Right kidney (tissue), 9 donors: ENCODE measurements at places on chromosomes 1 and 21.

GRCh38 chr1:231546693-231547092, 18.2 kb downstream of the TSNAX start:
- no peak for DNase-seq

GRCh38 chr21:46598581-46599572, 6.0 kb downstream of the S100B start:
- no peak for DNase-seq

DNA sequence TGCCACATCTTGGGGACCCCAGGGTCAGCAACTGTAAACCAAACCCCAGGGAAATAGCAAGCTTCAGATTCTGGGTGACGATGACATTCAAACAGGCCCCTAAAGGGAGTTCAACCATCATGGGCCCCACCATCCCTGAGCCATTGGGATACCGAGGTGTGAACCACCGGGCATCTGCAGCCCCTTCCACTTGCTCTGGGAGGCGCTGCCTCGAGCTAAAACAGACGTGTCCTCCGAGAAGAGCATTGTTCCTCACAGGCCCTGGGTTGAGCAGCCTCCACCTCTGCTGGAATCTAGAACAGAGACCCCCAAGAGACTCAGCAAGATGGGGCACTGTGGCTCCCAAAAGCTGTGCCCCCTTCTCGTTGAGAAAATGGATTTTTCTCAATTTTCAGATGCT, 19.0 kb upstream of the EFHD2 start:
- DNase-seq, result no peak

DNA sequence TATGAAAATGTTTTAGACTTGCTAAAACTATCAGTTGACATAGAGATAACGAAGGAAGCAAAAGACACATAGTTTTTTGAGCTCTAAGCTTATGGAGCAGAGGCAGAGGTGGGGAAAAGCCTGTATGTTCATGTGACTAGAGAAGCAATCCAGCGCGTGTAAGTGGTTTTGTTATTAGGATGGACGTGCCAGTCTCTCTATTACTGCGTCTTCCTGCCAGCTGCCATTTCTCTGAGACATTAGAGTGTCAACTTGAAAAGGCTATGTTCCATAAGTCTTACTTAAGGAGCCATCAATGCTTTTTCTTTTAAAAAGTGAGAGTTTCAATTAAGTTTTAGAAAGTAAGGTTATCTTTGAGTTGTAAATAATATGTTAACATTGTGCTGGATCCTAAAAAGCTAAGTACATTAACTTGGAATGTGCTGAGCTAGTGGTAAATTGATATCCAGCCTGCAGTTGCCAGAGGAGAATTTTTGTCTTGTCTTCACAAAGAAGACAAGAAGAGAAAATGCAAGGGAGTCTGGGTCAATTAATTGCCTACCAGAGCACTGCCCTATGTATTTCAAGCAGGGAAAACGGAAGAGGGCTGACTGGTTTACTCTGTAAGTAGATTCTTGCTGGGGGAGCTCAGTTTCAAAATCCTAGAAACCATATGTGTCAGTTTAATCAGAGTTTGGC, 161.8 kb upstream of the B3GALT2 start:
- DNase-seq, result peak; percentile 26

- no peak for DNase-seq
Observed at GRCh38 chr1:36440044-36440443, 10.2 kb downstream of the OSCP1 start.

DNA sequence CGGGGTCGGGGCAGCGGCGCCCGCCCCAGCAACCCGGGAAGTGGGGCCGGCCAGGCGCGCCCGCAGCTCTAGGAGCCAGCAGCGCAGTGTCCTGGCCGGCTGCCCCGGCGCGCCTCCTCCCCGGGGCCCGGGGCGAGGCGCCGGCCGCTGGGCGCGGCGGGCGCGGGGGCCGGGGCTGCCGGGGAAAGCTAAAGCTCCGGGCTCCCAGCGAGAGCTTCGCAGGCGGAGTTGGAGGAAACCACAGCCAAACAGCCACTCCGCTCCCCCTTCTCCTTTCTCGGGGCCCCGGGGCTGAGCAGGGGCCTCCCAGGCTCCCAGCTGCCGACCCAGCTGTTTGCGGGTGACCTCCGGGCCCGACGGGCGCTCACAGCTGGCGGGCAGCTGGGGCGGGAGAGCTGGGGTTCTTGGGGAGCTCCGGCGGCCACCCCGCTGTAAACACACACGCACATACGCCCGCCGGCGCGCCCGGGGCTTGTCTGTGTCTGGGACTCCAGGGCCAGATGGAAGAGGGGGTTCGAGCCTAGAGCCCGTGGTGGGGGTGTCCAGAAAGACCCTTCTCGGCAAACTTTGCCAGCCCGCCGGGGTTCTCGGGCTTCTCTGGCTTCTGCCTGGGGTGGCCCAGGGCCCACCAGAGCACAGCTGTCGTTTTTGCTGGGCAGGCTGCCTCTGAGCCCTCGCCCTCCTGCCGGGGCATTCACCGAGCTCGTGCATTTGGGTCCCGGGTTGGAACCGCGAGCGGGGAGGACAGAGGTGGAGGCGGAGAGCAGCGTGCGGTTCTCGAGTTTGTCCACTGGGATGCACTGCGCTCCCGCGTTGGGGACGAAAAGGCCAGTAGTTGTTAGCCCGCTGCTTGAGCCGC, 1.5 kb downstream of the AJAP1 start:
- DNase-seq, result peak; percentile 74

DNA sequence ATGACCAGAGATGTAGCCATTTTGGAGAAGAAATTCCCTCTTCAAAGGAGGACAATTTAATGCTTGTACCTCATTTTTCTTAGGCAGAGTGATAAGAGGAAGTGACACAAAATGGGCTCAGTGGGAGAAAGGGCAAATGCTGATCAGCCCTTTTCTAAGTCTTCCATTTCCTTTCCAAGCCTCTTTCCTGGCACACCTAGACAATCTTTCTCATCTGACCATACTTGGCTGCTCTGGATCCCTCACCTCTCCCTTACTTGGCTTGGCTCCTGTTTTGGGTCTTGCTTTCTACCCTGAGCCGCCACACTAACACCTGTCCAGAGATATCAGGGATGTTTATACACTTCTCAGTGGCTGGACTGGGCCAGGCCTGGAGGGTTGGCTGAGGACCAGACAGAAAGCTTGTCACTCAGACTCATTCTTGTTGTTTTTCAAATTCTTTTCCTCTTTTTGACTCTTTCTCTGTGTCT, 13.1 kb downstream of the TXNIP start:
- no peak for DNase-seq

DNA sequence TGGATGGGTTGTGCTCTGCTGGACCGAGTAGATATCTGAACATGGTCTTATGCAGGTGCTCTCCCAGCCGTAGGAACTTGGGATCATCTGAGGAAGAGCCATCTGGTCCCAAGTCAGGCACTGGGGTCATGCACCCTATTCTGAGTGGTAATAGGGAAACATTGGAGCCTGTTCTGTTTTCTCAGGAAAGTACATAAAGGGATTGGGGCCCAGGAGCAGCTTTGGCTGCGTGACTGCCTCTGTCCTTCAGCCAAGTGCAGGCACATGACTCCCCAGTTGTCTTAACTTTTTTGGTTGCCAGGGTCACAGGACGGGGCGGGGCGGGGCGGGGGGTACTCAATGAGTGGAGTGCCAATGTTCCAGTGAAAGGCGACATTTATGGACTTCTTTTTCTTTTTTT, 11.5 kb downstream of the PFKFB2 start:
- DNase-seq, result no peak

DNA sequence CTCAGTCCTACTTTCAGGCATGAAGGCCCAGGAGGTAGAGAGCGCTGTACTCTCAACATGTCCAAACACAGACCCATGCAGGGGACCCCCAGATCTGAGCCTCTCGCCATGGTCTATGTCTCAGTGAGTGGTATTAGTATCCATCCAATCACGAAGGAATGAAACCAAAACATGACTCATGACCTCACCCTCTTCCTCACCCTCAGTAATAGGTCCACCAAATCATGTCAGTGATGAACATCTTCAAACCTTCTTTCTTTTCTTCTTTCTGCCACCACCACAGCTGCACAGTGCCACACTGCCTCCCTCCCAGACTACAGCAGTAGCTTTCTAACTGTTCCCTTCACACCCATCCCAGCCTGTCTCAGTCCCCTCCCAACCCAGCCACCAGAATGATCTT, 16.8 kb downstream of the C1orf116 start:
- no peak for DNase-seq

DNA sequence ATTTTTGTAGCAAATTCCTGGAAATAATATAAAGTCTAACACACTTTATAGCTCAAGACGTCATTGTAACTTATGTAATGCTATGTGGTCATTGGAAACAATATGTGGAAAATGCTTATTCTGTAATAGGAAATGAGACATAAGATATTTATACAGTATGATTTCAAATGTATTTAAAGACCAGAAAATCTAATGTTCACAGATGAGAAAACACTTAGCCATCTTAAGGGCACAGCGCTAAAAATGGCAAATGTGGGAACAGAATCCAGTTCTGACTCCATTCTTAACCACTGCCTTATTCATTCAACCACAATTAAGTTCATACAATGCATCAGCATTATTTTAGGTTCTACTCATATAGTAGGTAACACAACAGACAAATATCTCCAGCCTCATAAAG, 12.5 kb downstream of the CSDE1 start:
- DNase-seq, result no peak

GRCh38 chr1:9860887-9861286, 37.1 kb upstream of the CLSTN1 start:
- DNase-seq, result no peak

DNA sequence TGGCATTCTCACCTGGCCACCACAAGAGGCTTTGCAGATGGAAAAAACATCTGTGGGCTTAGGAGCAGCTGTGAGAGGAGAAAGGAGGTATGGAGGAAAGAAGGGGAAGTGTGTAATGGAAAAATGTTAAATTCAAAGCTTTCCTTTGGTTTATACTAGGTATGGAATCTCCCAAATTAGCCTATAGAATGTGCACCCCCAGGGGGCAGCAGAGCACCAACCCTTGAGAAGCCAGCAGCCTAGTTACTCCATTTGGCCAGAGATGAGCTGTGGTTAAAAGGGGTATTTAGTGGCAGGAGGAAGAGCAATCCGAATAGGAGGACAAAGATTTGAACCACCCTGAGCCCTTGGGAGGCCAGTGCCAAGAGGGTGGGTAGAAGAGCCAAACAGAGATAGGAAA, 97.5 kb upstream of the CTTNBP2NL start:
- no peak for DNase-seq

GRCh38 chr1:40532844-40533424, 1.5 kb downstream of the ZNF684 start:
- peak; percentile 6 for DNase-seq

DNA sequence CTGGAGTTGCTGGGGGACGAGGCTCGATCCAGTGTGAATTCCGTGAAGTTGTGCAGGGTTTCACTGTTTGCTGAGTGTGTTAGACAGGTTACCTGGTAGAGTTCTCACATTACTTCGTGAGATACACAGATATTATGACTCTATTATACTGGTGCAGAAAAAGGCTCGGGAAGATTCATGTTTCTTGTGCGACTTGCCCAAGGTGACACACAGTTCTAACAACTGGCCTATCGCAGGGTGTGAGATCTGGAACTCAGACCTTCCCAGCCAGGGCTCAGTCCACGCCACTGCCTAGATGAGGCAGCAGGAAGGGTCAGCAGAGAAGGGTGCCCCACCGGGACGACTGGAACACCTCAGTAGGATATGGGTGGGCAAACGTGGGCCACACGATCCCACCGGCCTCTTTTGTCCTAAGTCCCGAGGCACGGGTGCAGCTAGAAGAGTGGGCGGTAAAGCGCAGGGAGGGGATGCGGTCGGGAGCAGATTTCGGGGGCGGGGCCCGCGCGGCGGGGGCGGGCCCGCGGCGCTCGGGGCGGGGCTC, 296 bp upstream of the RNPEP start:
- no peak for DNase-seq

DNA sequence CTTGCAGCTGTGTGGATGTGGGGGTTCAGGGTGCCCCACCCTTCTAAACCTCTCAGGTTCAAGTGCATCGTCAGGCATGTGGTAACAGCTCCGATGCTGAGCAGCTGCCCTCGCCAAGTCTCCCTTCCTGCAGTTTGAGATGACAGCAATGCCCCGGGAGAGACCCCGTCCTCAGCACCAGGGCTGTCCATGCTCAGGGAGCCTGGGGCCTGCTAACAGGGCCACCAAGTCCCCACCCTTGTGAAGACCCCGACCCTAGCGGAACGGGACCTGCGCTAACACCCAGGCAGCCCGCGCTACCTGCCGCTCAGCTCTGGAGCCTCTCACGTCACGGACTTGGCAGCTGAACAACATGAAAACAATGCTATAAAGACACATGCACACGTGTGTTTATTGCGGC, 159.2 kb upstream of the C1orf174 start:
- no peak for DNase-seq
